ENCODE measurements at places on chromosomes 12 and 14. TPM values are rescaled to one million over a fixed set of nuclear protein-coding genes. Genes with fewer than 3 reads are reported as not detected.

DNA sequence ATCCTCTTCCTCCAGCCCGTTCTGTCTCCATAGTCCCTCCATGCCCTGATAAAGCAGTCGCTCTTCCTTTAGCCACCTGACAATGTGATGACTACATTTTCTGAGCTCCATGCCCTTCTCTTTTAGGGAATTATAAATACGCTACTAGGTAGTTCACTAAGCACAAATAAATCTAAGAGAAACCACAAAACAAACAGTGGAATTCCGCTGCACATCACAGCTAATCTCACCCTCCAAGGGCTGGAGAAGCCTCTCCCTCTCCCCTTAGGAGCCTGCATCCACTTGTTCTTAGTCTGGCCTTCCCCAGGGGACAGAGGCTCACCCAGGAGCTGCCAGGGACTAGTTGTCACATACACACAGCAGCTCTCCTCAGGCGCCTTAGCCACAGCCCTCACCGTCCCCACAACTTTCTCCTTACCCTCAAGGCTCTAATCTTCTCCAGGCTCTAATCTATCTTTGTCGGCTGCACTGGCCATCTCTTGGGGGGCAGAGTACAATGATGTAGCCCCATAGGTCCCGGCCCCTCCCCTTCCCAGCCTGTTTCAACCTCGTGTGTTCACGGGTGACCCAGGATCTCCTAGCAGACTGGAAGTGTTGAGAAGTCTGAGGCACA lies 55.9 kb upstream of the GPR68 start:
- peak; percentile 28 for DNase-seq

GRCh38 chr12:75933101-75933500 lies 98.5 kb downstream of the PHLDA1 start:
- no peak for DNase-seq

GRCh38 chr12:116818341-116818856 lies 62.8 kb downstream of the HRK start:
- no peak for DNase-seq

DNA sequence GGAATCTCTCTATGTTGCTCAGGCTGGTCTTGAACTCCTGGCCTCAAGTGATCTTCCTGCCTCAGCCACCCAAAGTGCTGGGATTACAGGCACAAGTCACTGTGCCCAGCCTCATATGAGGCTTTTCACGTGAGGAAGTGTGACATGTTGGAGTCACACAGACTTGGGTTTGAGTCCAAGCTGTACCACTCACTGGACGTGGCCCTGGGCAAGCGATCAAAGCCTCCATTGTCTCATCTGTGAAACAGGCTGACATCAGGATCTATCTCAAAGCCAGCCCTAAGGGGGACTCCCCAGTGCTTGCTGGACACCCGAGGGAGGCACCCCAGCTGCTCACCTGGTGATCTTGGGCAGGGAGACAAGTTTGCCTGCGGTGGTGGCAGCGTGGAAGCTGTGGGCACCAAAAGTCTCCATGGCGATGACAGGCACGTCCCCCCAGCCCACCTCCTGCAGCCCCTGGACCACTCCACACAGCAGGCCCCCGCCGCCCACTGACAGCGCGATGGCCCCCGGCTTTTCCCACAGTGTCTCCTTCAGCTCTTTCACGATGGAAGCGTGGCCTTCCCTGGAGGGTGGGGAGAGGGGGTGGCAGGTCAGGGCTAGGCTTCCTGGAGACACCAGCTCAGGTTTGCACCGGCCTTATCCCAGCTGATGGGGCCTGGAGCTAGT lies 6.7 kb downstream of the SDS start:
- DNase-seq, result no peak

- DNase-seq, result peak; percentile 85
Measured at GRCh38 chr14:24051789-24052655, at the start of gene CARMIL3. Gene CARMIL3, plus strand, starts transcription at chr14:24052009. Its CDS starts 145 bp downstream, at chr14:24052154.

- DNase-seq, result no peak
Measured at GRCh38 chr12:124949779-124950728, 35.6 kb upstream of the UBC start.

GRCh38 chr12:42024495-42024830 lies 120.2 kb downstream of the GXYLT1 start:
- no peak for DNase-seq

The GLIPR1L1 gene
- not detected for total RNA-seq

The MMP17 gene
- total RNA-seq, result 2.5 TPM

- no peak for DNase-seq
Measured at GRCh38 chr12:46100551-46101484, 110.4 kb upstream of the SCAF11 start.

GRCh38 chr12:25906651-25907340 lies 51.7 kb upstream of the RASSF8 start:
- no peak for DNase-seq

DNA sequence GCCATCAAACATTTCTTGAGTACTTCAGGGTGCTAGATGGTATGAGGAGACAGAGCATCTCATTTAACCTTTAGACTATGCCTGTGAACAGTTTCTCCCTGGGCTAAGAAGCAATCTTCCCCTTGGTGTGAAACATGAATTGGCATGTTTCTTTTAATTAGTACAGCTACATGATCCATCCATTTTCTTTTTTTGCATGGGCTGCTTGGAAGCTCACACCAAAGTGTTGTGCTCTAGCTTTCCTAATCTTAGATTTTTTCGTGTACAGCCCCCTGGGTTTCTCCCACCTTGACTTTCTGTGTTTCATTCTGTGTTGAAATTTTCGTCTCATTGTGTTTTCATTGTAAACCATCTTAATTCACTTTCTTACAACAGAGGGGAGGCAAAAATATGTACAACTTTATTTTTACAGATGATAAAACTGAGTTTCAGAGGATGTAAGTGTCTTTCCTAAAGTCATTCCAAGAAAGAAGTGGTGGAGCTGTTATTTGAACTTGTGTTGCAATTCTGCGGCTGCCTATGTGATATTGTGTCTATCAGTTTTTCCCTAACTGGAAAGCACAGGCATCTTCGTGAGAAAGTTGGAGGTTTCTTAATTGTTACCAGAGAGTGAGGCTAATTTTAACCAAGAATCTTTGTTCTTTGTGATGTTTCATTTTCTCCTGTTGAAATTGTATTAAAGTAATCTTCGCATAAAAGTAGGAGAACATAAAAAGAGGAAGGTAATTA lies 64.5 kb downstream of the DAAM1 start:
- DNase-seq, result no peak

DNA sequence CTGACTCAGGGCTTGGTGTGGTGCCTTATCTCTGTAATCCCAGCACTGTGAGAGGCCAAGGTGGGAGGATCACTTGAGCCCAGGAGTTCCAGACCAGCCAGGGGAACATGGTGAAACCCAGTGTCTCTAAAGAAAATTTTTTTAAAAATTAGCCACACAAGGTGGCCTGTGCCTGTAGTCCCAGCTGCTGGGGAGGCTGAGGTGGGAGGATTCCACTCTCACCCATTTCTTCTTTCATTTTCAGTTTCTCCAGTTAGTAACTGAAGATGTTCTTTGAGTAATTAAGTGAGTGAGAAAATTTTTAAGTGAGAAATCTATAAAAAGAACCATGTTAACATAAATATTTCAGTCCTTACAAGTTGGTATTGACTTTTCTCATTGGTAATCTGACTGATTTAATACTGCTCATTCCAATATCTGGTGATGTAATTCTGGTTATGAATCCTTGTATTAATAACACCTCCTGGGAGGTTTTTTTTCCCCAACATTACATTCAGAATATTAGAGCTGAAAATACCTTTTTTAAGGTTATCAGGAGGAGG lies 6.1 kb downstream of the METTL3 start:
- DNase-seq, result no peak

GRCh38 chr12:1845886-1846285 lies 25.5 kb downstream of the LRTM2 start:
- no peak for DNase-seq

GRCh38 chr12:50041062-50041860 lies 16.0 kb upstream of the RACGAP1 start:
- no peak for DNase-seq

The NELL2 gene
- total RNA-seq, result 6.6 TPM

DNA sequence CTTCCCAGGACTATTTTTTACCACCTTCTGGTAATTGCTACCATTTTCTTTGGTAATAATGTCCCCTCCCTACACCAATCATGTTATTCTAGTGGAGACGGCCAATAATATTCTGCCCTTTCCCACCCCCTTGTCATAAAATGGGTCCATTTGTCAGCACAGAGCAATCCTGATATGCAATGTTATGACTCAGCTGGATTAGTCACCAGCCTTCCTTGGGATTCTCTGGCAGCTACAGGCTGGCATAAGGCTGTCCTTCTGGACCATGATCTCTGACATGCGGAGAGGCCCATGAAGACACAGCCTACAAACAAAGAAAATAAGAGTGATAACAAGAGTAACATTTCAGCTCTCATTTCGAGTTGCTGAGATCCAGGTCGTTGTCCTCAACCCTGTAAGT lies 222.0 kb upstream of the CPNE8 start:
- DNase-seq, result no peak

DNA sequence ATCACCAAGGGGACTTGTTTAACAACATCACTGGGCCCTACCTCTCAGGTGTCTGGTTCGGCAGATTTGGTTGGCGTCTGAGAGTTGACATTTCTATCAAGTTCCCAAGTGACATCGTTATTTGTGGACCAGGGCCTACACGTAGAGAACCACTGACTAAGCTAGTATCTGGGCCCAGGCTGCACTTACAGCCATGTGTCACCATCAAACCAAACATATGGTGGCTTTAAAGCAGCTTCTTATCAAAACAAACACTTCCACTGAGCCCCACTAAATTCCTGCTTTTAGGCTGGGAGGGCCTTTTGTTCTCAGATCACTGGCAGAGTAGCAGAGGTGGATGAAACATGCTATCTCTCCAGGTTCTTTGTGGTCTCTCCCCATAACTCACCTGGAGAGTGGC lies 220.5 kb downstream of the PELI2 start:
- no peak for DNase-seq

DNA sequence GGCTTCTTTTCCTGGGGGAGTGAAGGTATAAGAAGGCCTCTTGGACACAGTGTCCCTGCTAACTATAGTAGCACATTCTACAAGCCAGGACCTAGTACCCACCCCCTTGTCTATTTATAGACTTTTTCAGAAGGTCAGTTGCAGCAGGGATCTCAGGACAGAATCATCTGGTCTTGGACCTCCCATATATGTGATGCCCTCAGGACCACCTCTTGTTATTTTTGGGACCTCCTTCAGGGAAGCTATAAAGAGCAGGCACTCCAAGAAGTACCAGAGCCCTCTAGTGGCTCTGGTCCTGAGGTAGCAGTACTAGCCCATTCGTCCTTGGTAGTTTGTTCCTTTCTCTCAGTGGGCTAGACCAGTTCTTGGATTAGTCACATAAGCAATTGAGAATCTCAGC lies 4.3 kb downstream of the COQ10A start:
- no peak for DNase-seq

- no peak for DNase-seq
Measured at GRCh38 chr14:33777681-33778080, 173.2 kb downstream of the EGLN3 start.
